OCI-LY7 (cell line): ENCODE measurements at places on chromosomes 16 and 17.

- DNase-seq, result no peak
Measured at GRCh38 chr17:6675201-6675825, 23.8 kb downstream of the C17orf100 start.

GRCh38 chr16:4290236-4290830 lies 17.5 kb upstream of the TFAP4 start:
- DNase-seq, result no peak

DNA sequence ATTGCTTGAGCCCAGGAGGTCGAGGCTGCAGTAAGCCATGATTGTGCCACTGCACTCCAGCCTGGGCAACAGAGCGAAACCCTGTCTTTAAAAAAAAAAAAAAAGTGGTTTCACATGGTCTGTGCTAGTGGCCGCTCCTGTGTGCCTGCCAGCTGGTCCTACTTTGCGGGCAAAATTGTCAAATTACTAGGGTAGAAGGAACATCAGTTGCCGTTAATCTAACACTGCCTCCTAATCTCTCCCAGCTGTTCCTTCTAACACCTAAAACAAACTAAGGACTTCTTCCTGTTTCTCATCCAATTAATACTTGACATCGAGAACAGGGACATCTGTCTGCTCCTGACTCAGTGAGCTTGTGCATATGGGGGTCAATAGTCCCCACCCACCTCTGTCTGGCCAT lies 23.9 kb downstream of the TMEM11 start:
- DNase-seq, result no peak

- DNase-seq, result no peak
Measured at GRCh38 chr17:31918701-31919128, 17.2 kb upstream of the UTP6 start.

DNA sequence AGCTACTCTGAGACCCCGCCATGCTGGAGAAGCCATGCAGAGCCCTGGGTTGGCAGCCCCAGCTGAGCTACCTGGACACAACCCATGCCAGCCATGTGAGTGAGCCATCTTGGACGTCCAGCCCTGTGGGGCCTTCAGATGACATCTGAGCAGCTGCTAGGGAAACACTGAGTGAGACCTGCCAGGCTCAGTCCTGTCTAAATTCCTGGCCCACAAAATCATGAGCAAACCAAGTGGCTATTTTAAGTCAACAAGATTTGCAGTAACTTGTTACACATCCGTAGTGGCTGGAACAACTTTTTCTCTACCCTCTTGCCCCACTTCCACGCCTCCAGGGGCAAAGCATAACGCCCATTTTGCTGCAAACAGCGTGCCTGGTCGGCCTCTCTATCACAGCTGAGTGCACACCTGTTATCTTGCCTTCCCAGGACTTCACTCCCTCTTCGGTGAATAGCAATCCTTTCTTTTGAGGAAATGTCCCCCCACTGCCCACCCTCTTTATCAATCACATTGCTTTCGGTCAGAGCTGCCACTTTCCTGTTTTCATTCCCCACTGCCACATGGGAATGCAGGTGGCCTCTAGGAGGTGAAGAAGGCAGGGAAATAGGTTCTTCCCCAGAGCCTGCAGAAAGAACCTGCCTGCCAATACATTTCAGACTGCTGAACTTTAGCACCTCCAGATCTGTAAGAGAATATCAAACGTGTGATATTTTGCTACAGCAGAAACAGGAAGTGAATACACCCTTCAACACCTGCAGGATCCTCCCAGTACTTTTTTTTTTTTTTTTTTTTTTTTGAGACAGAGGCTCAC lies 7.4 kb upstream of the SCIMP start:
- DNase-seq, result peak; percentile 88

DNA sequence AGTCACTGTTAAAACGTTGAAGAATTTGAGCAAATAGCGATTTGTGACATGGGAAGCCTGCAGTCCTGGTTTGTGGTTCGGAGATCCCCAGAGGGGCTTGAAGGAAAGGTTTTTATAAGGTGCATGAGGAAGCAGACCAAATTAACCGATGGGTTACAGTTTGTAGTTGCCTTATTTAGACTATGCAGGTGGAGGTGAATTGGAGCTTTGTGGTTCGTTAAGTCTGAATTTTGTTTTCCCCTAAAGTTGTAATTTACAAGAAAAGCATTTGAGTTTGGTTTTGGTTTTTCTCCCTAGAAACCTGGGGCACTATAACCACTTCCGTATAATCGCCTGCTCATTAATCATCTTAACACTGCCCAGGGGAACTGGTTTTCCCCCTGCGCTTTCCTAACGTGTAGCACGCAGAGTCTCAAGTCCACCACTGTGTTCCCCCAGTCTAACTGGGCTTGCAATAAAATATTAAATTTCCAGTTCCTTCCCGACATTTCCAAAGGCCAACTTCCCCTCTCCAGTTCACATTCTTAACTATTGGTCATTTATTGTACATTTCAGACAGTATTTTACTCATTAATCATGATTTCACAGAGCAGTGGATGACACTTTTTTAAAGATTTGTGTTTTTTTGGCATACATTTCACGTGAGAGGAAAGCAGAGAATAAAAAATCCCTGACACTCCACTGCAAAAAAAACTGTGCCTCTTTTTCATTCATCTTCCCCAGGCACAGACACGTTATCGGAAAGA lies 932 bp downstream of the ZNF267 start:
- peak; percentile 67 for DNase-seq

DNA sequence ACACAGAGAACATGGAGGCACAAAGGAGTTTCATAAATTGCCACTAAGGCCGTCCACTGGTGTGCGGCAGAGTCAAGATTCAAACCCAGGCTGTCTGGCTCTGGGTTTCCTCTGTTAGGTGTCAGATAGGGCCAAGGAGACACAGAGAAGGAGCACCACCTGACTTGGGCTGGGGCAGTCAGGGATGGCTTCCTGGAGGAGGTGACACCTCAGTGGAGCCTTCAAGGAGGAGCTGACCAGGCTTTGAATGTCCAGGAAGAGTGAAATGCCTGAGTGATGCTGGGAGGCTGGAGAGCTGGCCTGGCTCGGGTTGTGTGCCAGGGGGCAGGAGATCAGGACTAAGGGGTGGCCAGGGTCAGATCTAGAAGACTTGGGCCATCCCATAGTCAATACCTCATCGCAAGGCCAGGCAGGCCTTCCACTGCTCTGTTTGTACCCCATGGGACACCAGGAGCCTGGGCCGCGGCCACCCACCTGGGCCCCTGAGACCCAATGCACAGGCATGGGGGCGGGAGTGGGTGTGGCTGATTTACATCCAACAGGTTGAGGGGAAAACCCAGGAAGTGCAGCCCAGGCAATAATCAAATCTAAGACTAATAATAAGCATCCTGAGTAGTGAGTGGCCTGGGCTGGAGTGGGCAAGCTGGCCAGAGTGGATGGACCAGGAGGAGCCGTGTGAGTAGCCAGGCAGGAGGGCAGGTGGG lies 73.7 kb downstream of the USP22 start:
- no peak for DNase-seq

DNA sequence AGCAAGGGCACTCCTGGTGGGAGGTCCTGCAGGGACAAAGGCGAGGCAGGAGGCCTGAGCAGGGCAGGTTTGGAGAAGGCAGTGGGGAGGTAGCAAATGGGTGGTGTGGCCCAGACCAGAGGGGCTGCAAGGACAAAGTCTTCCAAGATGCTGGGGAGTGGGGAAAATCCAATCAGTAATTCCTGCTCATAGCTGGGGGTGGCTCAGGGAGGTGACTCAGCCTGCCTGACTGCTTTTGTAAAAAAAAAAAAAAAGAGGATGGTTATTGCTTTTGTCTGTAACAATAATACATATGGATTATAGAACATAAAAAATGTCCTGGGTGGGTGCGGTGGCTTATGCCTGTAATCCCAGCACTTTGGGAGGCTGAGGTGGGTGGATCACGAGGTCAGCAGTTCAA lies 5.2 kb downstream of the IL34 start:
- no peak for DNase-seq

DNA sequence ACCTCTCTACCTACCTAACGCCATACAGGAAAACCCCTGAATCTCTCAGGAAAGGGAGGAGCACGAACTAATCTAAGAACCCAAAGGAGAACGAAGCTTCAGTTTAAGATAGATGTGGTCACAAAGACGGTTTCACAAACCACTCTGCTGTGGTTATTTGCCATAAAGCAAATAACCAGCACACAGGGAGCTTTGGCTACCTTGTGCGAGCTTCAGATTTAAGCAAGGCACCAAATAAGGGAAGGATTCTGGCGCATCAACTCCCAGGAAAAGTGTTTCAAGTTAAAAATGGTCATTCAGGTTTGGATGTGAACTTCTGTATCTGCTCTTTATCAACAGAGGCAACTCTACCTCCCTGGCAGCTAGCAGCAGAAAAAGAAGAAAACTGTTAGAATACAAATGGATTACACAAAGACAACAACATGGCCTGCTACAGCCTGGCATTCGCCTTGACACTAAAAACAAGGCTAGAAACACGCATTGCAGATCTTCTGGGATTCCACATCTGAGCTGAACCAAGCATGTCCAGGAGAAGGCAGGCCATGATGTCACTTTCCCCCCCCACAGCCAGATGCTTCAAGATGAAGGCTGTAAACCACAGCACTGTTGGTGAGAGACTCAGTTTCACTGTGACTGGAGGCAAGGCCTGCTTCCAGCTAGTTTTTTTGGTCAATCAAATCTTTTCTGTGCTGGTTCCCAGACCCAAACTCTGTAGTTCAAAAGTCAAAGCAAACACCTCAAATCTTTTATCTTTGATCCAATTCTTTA lies 43.6 kb downstream of the SMG6 start:
- no peak for DNase-seq

DNA sequence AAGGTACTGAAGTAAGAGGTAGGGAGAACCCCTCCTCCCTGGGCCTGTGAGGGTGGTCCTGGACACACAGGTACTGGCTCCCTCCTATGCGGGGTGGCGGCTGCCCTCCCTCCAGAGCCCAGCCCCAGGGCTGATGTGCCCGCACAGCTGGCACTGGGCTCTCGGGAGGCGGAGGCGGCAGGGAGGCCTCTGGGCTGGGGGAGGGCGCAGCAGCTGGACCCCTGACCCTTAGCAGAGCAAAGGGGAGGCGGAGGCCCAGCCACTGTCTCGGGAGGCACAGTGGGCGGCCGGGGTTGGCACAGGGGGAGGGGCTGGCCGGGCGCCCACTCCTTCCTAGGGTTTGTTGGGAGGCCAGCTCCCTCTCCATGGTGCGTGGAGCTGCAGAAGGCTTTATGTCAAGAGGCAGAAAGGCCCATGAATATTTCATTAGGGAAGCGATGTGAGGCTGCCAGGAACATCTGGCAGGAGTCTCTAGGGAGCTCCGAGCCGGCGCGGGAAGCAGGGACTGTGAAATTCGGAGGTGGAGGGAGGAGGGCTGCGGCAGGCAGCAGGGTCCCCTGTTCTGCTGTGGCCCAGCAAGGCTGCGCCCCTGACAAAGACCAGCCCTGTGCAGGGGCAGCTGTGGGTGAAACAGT lies 44.1 kb upstream of the ACSF3 start:
- no peak for DNase-seq

GRCh38 chr17:73256220-73256619 lies 5.5 kb downstream of the CPSF4L start:
- DNase-seq, result no peak

GRCh38 chr17:55386796-55387332 lies 34.8 kb downstream of the MMD start:
- DNase-seq, result no peak

- DNase-seq, result peak; percentile 63
Measured at GRCh38 chr17:28950017-28950751, 1.1 kb downstream of the PHF12 start.

- DNase-seq, result no peak
Measured at GRCh38 chr16:47987136-47987535, 168.7 kb downstream of the ABCC12 start.

GRCh38 chr17:78791840-78792709 lies 10.0 kb upstream of the CYTH1 start:
- DNase-seq, result no peak

DNA sequence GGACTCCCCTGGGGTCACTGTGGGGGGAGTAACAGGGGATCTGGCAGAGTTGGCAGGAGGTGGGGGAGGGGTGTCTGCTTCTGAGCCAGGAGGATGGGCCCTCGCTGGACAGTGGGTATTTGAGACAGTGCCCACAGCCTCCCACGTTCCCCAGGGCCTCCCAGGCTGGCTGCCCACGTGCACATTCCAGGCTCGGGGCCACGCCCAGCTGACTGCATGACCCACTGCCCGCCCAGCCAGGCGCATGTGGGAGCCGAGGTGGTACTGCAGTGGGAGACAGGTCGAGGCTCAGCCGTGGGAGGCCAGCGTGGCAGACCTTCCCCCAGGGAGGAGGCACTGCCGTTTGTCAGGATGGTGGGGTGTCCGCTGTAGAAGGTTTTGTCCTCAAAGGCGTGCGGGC lies 38.8 kb downstream of the BAHCC1 start:
- DNase-seq, result no peak

DNA sequence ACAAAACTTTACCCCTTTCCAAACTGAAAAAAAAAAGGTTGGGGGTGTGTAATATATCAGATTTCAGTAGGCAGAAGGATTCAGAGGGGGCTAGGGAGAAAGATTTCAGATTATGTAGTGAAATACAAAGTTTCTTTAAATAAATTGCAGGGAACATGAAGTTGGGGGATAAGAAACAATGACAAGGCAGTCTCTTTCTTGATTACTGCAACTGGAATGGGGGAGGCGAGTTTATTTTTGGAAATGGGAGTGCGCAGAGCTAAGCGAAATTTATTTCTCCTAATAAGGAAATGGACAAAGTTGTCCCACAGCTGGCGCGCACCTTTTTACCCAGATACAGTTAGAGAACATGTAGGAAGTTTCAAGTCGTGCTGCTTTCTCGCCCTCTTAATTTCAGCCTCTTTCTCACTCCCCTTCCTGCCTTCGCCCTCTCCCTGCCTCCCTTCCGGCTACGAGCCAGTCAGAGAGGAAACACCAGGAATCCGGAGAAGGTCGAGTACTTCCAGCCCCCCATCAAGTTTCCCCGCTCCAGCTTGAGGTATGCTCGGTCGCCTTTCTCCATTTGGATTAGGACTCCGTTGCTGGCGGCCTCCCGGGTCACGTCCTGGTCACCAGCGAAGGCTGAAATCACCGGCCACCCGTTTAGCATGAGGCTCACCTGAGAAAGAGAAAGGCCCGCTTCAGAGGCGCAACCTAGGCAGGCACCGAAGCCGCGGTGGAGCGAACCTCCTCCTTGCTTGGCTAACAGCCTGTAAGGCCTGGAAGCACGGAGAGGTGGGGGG lies 2.5 kb downstream of the CBLN1 start:
- no peak for DNase-seq
